Vagina (tissue), 2 donors: ENCODE measurements at places on chromosomes 6 and 20. TPM values are rescaled to one million over a fixed set of nuclear protein-coding genes. Genes with fewer than 3 reads are reported as not detected.
A peak's percentile ranks its signal among the peaks of the same experiment; 100 is the strongest.

PERP gene
- total RNA-seq = 279 TPM

GRCh38 chr6:6379573-6379972 lies 59.1 kb upstream of the F13A1 start:
- DNase-seq = no peak

GSTA2 gene
- total RNA-seq = not detected

DNA sequence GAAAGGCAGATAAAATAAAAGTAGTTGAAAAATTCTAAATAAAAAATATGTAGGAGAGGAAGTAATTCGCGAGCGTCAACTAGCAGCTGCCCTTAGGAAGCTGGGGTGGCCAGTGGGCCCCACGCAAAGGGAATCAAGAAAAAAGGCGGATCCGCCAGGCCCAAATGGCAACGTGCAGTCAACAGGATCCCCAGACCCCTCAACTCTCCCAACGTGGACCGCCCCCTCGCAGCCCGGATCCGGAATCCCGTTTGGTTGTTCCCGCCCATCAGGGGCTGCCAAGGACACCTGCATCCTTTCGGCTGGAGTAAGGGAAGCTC lies 296 bp downstream of the DZANK1 start:
- peak; percentile 89 for DNase-seq
